ENCODE measurements at places on chromosomes 5 and 9. TPM values are rescaled to one million over a fixed set of nuclear protein-coding genes. Genes with fewer than 3 reads are reported as not detected.
A peak's percentile ranks its signal among the peaks of the same experiment; 100 is the strongest.

GRCh38 chr5:108003178-108003577 lies 332.4 kb upstream of the EFNA5 start:
- peak; percentile 11 for DNase-seq

The C5orf52 gene
- not detected for total RNA-seq

The FOXD4L5 gene
- 0.11 TPM for total RNA-seq

- DNase-seq, result no peak
Measured at GRCh38 chr5:153981905-153982605, 56.7 kb downstream of the FAM114A2 start.

DNA sequence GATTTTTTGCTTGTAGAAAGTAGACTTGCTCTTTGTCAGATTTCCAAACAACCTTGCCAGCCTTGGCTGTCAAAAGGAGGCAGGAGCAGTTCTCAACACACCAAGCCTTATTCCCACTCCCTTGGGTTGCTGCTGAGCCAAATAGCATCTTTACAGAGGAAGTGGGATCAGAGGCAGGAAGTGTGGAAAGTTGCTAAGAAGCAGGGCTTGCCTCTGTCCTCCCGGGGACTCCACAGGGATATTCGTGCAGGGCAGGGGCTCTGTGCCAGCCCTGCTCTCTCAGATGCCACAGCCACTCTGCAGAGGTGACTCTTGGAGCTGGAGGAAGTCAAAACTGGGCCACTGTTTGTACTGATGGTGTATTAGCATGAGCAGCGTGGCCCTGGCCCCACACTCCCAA lies 24.3 kb downstream of the PTPDC1 start:
- no peak for DNase-seq

DNA sequence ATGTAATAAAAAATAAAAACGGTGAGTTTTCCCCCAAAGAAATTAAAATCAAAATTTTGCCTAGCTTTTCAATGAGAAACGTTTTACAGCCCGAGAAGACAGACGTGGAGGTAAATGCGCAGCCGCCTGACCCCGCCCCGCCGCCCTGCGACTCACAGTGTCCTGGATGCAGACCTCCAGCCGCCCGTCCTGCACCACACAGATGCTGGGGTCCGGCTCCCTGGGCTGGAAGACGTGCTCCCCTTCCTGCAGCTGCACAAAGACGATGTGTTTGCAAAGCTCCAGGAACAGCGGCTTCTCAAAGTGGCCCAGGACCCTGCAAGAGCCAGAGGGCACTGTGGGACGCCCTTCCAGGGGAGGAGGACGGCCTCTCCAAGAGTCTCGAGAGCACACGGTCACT lies 7.7 kb downstream of the PNPLA7 start:
- no peak for DNase-seq

GRCh38 chr9:75418518-75418917 lies 330.2 kb downstream of the OSTF1 start:
- no peak for DNase-seq

The GMCL2 gene
- not detected for total RNA-seq

DNA sequence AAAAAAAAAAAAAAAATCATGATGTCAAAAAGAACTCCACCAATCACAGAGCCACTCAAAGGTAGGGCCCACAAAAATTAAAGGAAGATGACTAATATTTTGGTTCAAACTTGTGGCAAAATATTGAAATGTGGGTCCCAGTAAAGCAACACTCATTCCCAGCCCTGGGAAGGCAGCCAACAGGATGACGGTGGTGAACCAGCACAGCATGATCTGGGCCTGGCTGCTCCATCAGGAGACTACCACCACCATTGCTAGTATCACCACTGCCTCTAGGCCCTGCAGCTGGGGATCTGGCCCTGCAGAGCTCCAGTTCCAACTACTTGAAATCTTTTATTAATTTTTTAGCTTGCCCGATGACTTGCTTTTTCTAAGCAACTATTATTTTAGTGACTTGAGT lies 206.8 kb upstream of the ITGA1 start:
- no peak for DNase-seq

GRCh38 chr5:393846-394275 lies 49.1 kb upstream of the EXOC3 start:
- DNase-seq, result no peak

- DNase-seq, result no peak
Measured at GRCh38 chr9:115640887-115641286, 512.7 kb upstream of the PAPPA start.

DNA sequence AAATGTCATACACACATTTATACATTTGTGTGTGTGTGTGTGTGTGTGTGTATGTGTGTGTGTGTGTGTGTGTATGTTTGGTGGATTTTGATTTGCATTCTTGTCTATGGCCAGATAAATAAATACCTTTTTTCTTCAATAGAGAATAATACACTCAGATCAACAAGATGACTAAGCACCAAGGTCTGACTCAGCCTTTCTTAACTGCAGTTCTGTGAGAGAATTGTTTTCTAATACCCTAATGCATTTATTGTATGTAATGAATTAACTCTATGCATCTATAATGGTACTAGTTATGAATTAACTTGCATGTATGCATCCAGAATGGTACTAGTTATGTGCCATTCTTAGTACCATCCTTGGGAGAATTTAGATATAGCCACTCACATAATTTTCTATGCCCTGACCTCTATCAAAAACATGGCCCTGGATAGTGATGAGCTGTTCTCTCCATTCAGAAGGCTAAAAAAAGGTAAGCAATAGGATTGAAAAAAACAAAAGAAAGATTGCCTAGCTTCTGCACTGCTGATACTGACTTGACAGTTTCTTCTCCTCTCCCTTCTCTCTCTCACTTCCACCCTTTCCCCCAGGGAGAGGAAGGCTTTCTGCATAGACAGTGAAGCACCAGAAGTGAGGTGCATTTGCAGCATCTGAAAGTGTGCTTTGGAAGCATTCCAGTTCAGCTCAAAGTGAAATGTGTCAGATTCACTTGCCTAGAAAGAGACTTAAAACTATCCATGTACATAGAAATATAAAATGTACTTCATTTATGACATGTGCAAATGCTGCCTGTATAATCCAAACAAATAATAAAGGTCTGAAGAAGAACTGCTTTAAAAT lies 55.1 kb upstream of the CCDC112 start:
- DNase-seq, result peak; percentile 35

The PCDHAC2 gene
- total RNA-seq, result 2.5 TPM

GRCh38 chr9:5336688-5337087 lies 3.0 kb downstream of the RLN1 start:
- DNase-seq, result no peak

The NFIB gene
- total RNA-seq, result 85.5 TPM

- DNase-seq, result peak; percentile 54
Measured at GRCh38 chr5:167982-168660, 23.2 kb upstream of the LRRC14B start.

The LRRC70 gene
- 37.8 TPM for total RNA-seq

GRCh38 chr5:141349917-141350619 lies at the start of gene PCDHGB1:
Gene PCDHGB1 (plus strand): TSS chr5:141350099. CDS start chr5:141350261, 162 bp downstream.
- DNase-seq, result no peak

All from pulmonary artery endothelial cell (primary cell).